GM13977 (cell line): ENCODE measurements at places on chromosomes 6 and 20.

GRCh38 chr6:89640804-89641203 is 2.3 kb upstream of the LYRM2 start:
- DNase-seq = no peak

- no peak for DNase-seq
Observed at GRCh38 chr6:45613656-45614055, 235.9 kb upstream of the SUPT3H start.

DNA sequence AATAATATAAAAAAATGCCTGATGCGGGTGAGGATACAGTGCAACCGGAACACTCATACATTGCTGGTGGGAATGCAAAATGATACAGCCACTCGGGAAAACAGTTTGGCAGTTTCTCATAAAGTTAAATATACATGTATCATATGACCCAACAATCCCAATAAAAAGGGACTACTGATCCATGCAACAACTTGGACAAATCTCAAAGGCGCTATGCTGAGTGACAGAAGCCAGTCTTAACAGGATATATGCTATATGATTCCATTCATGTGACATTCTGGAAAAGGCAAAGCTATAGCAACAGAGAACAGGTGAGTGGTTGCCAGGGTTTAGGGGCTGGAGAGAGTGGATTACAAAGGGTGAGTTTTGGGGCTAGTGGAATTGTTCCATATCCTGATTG is 170.2 kb upstream of the MLN start:
- DNase-seq = no peak

- DNase-seq = no peak
Observed at GRCh38 chr6:168343239-168344150, 23.9 kb upstream of the DACT2 start.

DNA sequence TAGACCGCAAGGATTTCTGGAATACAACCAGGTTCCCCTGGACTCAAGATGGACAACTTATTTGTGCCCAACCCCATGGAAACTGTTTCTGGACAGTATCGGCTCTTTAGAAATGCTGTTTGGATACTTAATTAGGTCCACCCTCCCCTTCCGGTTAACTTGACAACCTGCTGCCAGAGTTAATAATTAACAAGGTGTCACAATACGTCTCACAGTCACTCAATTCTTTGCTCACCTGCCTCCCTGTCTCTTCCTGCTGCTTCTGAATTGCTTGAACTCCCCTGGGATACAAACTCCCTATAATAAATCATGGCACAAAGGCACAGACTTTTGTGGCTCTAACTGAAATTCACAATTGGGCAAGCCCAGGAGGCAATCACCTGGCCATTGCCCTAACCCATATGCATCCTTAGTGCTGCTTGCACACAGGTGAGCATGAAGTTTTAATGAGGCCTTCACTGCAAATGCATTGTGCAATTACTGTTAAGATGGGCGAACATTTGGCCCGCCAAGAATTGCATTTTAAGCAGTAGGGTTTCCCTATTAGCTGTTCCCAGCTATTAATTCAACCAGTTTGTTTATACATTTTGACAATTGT is 504.4 kb upstream of the NOX3 start:
- DNase-seq = no peak

DNA sequence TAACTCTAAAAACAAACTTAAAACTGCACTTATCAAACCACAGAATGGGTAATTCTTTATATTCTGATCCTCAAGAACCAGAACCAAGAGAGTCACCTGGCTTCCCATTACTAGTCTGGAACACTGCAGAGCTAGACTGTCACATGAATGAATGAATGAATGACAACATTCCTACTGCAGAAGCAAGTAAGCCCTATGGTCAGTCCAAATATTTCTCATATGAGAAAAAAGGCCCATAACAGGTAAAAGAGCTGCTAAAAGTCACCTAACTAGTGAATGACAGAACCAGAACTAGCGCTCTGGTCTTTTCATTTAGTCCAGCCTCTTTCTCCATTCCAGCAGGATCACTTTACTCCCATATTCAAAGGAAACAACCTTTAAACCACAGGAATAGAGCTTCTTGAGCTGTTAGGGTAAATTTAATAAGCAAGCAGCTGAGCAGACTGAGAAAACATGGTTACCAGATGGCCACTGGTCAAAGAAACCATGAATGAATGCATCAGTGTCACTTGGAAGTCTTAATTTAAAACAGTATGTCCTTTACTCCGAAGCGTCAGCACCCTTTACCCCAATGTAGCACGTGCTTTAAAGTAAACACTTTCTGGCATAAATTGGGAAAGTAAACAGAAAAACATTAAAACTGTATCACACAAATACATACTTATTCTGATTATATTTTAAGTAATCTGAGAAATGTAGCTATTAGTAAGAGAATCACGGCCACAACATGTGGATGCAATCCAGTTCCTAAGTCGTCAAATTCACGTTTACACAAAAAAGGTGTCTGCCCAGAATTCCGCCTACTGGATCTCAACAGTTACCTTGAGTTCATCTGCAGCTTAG is 1.4 kb downstream of the PREP start:
- no peak for DNase-seq

- DNase-seq = no peak
Observed at GRCh38 chr6:149230712-149231460, 86.6 kb upstream of the TAB2 start.
